ENCODE measurements at places on chromosomes 4 and X.

GRCh38 chrX:70444326-70444945, at the start of gene DLG3:
TSS of gene DLG3 (plus strand) at chrX:70444835. CDS start at chrX:70445202, 367 bp downstream.
- DNase-seq = no peak

DNA sequence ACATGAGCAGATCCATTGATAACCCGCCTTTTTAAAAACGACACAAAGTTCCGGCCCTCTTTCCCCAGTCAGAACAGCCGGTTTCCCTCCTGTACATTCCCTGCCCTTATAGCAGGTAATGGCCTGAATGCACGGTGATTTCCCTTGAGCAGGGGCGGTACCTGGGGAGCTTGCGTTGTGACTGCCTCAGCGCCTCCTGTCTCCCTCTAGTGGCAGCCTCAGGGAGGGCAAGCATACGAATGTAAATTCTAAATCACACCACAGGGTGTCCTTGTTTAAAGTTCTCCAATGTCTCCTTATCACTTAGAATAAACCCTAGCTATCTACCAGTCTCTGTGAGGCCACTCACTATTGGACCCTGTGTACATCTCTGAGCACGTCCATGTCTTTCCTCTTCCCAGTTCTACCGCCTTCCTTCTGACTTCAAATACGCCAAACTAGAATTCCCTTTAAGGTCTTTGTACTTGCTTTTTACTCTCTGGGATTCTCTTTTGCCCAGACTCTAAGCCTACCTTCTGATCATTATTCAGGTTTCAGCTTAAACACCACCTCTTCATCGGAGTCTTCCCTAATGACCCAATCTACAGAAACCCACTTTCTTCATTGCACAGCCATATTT, 18.4 kb upstream of the LDB2 start:
- DNase-seq = no peak

GRCh38 chr4:184007891-184008290, 102.8 kb downstream of the STOX2 start:
- DNase-seq = no peak

GRCh38 chr4:36211084-36211483, 33.2 kb downstream of the ARAP2 start:
- no peak for DNase-seq

- no peak for DNase-seq
These were observed 6.7 kb upstream of the FHIP1A start for GRCh38 chr4:151402145-151402865.

- no peak for DNase-seq
These were observed 126.7 kb downstream of the NHS start for GRCh38 chrX:17501746-17502145.

GRCh38 chrX:153878969-153879653, 6.9 kb downstream of the L1CAM start:
- no peak for DNase-seq

GRCh38 chr4:95095348-95095974, 337.7 kb downstream of the BMPR1B start:
- peak; percentile 60 for DNase-seq

- no peak for DNase-seq
These were observed 50.3 kb upstream of the ARHGEF9 start for GRCh38 chrX:63835361-63835760.

DNA sequence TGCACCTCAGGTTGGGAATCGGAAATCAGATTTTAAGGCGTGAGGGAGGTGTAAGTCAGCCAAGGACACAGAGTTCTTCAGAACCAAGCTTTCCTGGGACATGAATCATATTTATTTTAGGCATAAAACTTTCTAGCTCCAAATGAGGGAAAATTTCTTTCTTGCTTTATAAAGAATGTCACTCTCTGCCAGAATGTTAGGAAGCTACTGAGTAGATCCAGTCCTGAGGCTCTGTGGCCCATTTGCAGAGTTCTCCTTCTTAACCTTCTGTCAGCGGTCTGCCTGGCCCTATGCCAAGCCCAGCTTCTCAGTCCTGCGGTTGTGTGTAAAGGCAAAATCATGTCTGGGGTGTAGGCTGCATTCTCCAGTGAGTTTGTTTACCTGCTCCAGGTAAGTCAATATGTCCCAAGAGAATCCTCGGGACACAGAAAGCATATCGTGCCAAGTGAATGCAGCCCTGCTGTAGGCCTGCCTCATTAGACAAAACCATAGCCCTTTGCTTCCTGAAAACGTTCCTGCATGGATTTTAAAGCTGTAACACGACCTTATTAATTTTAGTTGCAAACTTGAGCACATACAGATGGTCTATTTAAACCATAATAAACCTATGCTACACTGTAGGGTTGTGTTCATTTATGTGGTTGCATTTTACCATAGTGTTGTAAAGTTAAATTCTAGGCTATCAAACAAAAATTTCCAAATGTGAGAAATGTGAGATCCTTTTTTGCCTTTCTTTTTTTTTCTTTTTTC, 29.2 kb upstream of the CCNI start:
- no peak for DNase-seq

DNA sequence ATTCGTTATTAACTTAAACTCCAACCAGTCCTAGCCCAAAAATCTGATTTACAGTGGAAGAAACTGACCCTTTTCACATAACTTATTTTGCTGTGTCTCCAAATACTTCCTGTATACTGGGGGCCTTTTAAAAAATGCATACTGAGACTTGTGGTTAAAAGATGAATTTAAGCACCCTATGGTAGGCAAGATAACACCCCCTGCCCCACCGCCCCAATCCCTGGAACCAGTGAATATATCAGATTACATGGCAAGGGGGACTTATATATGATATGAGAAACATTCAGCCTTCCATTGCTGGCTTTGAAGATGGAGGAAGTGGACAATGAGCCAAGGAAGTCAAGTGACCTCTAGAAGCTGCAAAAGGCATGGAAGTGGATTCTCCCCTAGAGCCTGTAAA, 3.1 kb upstream of the CLCN3 start:
- DNase-seq = no peak

- no peak for DNase-seq
These were observed 77.1 kb downstream of the PRKG2 start for GRCh38 chr4:81137894-81138293.

GRCh38 chr4:185520119-185520518, 15.2 kb downstream of the PDLIM3 start:
- no peak for DNase-seq

GRCh38 chr4:125582302-125582701, 267.5 kb downstream of the FAT4 start:
- DNase-seq = no peak

DNA sequence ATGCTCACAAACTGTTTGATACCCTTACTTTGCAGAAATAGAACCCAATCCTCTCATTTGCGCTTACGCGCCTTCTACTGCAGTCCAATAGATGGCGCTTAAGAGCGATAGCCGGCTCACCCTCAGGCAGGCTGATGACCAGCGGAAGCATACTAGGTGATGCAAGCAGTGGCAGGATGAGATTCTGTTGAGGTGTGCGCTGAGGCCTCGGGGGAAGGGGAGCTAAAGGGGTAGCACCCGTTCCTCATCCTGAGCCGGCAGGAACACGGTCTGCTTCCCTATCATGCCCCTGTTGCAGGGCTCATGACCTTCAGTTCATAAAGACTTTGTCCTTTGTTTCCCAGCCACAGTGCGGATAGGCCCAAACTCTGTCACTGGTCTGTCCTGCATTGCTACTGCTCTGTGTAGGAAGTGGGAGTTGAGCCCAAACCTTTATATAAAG, 628.9 kb downstream of the TLL1 start:
- DNase-seq = no peak

- DNase-seq = no peak
These were observed 931 bp downstream of the DDX60 start for GRCh38 chr4:168317621-168318020.

DNA sequence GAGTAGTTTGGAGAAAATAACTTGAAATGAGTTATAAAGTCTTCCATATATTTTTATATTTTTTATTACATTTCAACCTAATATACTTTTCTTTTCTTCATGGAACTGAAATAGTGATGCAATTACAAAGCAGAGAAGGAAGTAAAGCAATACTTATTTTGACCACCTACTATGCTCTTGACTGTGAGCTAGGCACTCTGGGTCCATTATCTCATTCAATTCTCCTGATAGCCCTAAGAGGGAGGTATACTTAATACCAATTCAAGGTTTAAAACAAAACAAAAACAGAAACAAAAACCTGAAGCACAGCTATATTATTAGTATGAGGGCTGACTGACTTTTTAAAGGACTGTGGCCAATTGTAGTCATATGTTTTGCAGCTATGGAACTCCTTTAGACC, 193.5 kb downstream of the MAD2L1 start:
- DNase-seq = no peak

- DNase-seq = no peak
These were observed 695.0 kb upstream of the HS3ST1 start for GRCh38 chr4:12123707-12124106.

DNA sequence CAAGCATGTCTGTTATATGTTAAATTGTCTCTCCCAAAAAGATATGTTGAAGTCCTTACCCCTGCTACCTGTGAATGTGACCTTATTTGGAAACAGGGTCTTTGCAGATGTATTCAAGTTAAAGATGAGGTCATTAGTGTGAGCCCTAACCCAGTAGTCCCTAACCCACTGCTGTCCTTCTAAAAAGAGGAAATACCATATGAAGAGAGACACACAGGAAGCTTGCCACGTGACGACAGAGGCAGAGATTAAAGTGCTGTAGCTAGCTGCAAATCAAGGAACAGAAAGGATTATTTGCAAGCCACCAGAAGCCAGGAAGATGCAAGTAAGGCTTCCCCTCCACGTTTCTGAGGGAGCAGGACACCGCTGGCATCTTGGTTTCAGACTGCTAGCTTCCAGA, 150.1 kb downstream of the HNRNPD start:
- no peak for DNase-seq

GRCh38 chrX:155094468-155095061, 23.3 kb downstream of the BRCC3 start:
- DNase-seq = no peak

- DNase-seq = no peak
These were observed 51.1 kb upstream of the RBMX start for GRCh38 chrX:136931661-136932060.

DNA sequence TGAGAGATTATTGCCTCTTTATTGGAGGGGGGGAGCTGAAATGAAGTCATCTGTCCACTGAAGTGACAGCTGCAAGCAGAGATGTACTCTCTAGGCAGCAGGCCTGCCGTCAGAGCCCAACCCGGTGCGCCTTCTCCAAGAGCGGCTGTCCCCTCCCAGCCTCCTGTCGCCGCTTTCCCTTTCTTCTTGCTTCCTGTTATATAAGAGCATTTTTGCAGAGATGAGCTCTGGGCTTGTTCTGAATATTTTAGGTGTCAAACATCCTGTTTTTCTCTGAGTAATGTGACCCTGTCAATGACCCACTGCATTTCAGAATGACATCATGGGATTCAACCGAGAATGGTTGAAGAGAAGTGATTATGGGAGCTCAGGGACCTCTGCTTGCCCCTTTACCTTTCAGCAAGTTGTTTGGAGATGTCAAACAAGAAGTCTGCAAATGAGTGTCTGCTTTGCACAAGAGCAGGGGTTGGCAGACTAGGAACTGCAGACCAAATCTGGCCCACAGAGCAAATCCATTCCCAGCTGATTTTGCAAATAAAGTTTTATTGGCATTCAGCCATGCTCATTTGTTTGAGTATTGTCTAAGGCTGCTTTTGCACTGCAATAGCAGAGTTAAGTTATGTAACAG, 79.9 kb downstream of the SLC9A6 start:
- DNase-seq = peak; percentile 53

DNA sequence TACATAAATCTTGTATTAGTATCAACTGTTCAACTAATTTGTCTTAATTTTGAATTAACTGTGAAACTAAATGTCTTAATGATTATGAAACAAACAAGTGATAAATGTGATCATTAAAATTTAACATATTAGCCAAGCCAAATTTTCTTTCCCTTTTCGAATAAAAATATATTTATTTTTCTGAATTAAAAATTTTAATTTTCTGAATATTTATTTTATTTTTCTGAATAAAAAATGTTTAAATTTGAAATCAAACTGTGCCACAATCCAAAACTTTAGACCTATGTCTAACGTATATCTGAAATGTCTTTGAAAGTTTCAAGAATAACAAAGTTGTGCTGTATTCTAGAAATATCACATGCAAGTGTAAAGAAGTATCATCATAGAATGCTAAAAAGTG, 4.7 kb downstream of the GABRA2 start:
- no peak for DNase-seq

- no peak for DNase-seq
These were observed 17.6 kb downstream of the SH3RF1 start for GRCh38 chr4:169253113-169253671.

DNA sequence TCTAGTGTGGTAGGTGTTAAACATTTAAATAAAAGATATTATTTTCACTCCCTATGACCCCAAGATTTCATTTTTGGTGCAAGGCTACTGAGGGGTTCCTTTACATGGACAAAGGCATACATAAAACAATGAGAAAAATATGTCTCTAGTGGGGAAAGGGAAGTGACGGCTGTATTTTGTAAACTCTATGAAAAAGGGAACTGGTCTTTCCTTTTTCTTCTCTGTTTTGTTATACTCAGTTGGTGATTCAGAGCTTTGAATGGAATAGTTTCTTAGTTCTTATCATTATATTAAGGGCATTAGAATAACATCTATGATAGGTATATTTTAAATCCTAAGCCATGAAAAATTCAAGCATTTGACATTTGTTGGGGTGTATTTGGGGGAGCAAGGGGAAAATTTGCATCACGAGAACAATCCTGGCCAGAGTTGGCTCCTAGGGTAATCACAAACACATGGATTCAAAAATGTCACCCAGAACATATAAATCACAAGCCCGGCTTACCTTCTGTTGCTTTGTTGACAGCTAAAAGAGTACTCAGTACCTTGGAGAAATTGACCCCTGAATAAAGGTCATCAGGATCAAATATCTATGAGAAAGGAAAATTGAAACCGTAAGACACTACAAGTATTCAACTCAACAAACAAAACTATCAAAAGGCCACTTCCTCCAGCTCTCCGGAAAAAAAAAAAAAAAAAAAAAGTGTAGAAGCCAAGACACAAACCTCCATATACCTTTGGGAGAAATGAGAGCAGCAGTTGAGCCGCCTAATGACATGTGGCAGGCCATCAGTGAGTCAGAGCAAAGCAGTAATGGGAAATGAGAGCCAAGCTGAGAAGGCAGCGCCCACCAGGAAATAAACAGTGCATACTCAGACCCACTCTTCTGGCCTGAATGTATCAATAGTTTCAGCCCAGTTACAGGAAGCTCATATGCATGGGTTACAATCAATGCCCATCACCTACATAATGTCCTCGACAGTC, 33.4 kb downstream of the ARHGEF6 start:
- no peak for DNase-seq

DNA sequence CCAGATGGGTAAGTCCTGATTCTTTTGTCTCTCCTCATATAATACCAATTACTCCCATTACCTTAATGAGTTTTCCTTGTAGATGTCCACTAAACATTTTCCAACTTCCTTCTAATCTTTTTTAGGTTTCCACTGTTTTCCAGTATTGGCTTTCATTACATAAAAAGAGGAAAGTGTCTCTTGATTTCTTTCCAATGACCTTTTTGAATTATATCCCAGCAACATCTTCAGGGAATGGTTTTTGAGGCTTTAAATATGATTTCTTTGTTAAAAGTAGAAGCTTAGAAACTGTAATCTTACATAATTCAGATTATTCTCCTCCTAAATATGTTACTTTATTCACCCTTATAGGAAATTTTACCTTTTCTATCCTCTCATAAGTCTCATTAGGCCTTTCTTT, 135.0 kb downstream of the AWAT2 start:
- no peak for DNase-seq

Measured in amniotic stem cell (primary cell).